ENCODE measurements at places on chromosomes 1 and 21.

DNA sequence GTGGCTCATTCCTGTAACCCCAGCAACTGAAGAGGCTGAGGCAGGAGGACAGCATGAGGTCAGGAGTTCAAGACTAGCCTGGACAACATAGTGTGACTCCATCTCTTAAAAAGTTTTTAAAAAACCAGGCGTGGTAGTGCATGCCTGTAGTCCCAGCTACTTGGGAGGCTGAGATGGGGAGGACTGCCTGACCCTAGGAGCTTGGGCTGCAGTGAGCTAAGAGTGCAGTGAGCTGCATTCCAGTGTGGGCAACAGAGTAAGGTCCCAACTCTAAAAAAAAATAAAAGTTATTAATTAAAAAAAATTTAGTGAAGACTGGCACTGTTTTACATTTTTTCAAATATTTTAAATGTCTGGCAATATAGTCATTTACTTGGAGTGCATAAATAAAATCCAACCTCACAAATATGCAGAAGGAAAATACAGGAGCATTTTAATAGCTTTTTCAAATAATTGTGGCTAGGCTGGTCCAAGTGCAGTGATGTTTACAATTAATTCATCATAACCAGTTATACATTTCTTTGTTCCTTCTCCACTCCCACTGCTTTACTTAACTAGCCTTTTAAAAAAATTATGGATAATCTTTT is 10.8 kb downstream of the ZBTB8OS start:
- no peak for DNase-seq

DNA sequence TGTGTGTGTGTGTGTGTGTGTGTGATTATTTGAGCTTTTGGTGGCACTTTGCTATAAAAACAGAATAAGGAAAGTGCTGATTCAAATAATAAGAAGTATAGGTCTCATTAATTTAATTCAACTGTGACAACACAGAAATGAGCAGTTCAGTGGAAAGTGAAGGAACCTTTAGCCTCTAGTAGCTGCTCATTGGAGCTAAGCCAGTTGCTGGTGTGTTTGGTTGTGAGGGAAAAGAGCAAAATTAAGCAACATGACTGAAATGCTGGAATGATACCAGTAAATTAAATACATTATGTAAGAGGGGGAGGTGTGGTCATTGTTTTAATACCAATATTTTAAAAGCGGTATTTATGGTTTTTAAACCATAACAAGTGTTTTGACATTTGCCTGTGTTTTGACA is 55.2 kb downstream of the KIAA0040 start:
- DNase-seq: no peak

GRCh38 chr1:20319456-20320220 is 29.0 kb downstream of the VWA5B1 start:
- no peak for DNase-seq

DNA sequence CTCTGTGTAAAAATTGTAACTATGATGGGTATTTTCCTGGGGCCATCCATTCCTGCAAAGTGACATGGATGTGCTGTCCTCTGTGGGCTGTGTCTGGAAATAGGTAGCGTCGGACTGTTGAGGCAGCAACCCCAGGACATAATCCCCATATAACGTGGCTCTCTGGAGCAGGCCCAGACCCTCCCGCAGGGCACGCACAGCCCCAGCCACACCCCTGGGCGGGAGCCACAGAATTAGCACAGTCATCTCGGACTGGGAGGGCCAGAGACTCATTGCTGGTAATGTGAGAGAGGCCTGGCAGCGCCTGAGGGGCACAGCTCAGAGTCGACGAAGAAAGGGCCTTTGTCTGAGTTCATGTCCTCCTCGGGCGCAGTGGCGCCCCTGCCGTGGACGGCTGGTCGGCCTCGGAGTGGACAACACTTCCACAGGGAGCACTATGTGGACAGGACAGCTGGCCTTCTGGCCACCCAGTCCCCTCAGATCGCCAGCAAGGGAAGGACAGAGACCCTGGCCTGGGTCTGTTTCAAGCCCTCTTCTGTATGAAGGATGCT is 20.1 kb downstream of the SIM2 start:
- peak; percentile 87 for DNase-seq

DNA sequence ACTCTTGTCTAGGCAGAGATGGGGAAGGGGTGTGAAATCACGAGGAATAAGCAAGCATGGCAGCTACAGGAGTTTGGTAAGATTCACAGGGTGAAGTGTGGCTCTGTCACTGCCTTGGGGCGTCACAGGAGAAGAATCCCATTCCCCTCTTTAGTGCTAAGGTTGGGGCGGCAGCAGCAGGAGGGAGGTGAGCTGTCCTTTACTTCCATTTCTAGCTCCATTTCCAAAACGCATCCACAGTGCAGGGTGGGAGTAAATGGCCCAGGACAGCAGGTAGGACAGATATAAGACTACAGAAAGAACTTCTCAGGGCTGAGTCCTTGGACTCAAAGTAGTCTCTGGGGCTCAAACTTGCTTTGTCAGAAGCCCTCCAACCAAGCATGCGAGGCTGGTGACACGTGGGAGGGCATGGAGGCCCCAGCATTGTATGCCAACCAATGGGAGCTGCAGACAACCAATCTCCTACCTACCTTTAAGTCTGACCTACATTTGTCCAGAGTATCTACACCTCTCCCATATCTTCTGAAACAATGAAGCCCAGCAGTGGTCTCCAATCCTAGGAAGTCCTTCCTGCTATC is 8.5 kb downstream of the MEF2D start:
- no peak for DNase-seq

DNA sequence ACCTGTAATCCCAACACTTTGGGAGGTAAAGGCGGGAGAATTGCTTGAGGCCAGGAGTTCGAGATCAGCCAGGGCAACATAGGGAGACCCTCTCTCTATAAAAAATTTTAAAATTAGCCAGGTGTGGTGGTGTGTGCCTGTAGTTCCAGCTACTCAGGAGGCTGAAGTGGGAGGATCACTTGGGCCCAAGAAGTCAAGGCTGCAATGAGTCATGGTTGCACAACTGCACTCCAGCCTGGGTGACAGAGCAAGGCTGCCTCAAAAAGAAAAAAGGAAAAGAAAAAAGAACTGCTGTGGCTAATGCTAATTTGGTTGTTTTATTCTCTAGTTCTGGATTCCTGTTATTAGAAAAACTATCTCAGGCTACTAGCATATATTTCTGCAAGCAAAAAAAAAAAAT is 29.8 kb downstream of the DBT start:
- DNase-seq: no peak

GRCh38 chr1:245691897-245692296 is 537.1 kb downstream of the KIF26B start:
- DNase-seq: no peak

DNA sequence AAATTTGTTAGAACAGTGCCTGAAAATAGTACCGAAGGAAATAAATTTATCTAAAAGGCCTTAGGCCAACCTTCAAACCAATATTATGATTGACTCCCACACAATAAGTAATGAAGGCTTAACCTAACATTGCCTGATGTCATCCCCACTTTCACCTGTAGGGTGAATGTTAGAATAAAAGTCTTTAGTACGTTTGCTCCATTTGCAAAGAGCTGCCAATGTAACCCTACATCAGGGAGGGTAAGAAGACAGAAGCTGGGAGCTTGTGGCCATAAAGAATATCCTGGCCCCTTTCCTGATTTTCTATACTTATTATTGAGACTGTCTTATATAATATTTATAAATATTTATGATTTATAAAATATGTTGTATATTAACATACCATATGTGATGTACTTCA is 661.8 kb upstream of the CXADR start:
- DNase-seq: peak; percentile 1

- no peak for DNase-seq
Measured at GRCh38 chr1:70084314-70084915, 121.0 kb downstream of the LRRC40 start.

DNA sequence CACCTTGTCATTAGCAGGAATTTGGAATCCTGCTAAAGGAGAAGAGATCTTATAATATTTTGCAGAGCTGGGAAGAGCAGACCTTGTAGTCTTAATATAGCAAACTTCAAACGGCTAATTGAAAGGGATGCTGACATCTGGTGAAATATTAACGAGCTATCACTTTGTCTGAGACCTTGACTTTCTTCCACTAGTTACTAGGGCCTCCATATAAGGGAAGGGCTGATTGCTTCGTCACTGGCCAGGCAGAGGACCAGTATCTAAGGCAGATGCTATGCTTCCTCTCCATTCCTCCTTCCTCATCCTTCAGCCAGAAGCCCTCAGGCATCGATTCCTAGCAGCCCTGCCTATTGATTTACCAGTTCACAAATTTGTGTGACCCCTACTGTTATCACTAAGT is 6.0 kb upstream of the VTCN1 start:
- DNase-seq: no peak

DNA sequence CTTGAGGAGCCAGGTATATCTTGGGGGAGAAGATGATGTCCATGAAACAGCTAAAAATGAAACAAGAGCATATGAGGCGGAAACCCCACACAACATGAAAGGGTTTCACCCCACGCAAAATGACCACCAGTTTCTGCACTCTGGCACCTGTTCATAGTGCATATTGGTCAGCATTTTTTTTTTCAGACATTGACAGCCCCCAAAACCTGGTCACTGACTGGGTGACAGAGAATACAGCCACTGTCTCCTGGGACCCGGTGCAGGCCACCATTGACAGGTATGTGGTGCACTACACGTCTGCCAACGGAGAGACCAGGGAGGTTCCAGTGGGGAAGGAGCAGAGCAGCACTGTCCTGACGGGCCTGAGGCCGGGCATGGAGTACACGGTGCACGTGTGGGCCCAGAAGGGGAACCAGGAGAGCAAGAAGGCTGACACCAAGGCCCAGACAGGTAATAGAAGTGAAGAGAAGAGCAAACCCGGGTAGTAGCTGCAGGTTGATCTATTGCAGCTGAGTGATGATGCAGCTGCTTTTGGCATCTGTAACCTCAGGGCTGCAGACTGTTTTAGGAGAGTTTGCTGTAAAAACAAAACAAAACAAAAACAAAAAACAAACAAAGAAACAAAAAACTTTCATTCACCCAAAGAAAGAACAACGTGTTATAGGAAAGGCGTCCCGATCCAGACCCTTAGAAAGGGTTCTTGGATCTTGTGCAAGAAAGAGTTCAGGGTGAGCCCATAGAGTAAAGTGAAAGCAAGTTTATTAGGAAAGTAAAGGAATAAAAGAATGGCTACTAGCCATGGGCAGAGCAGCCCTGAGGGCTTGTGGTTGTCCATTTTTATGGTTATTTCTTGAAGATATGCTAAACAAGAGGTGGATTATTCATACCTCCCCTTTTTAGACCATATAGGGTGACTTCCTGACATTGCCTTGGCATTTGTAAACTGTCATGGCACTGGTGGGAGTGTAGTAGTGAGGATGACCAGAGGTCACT is 51.0 kb downstream of the TNN start:
- DNase-seq: no peak

- no peak for DNase-seq
Measured at GRCh38 chr1:65175171-65176055, 27.4 kb downstream of the AK4 start.

DNA sequence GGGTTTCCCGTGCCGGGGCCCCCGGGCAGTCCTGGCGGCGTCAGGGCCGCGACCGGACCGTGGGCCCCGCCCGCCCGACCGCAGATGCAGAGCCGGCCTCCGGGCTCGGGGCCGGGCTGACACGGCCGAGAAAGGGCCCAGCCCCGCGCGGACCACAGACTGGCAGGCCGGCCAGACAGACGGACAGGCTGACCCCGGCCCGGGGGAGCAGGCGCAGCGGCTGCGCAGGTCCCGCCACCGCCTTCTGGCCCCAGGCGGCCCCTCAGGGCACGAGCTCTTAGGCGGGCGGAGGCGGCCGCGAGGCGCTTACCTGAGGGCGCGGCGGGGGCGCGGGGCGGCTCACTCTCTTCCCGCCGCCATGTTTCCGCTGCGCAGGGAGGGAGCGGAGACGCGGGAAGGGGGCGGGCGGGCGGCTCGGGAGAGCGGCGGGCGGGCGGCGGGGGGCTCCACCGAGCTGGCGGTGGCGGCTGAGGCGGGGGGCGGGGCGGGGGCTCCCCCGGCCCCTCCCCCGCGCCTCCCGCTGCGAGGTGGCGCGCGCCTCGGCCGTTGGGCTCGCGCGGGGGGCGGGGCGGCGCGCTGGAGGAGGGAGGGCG is at the start of gene SCMH1:
TSS of gene SCMH1 (minus strand) at position 558 of the 593 bp plus-strand sequence. CDS start 56,173 bp downstream, outside the sequence.
- DNase-seq: peak; percentile 5

- no peak for DNase-seq
Measured at GRCh38 chr21:32728456-32728839, 635 bp upstream of the SYNJ1 start.

- no peak for DNase-seq
Measured at GRCh38 chr1:15973772-15974171, 2.1 kb downstream of the ZBTB17 start.

DNA sequence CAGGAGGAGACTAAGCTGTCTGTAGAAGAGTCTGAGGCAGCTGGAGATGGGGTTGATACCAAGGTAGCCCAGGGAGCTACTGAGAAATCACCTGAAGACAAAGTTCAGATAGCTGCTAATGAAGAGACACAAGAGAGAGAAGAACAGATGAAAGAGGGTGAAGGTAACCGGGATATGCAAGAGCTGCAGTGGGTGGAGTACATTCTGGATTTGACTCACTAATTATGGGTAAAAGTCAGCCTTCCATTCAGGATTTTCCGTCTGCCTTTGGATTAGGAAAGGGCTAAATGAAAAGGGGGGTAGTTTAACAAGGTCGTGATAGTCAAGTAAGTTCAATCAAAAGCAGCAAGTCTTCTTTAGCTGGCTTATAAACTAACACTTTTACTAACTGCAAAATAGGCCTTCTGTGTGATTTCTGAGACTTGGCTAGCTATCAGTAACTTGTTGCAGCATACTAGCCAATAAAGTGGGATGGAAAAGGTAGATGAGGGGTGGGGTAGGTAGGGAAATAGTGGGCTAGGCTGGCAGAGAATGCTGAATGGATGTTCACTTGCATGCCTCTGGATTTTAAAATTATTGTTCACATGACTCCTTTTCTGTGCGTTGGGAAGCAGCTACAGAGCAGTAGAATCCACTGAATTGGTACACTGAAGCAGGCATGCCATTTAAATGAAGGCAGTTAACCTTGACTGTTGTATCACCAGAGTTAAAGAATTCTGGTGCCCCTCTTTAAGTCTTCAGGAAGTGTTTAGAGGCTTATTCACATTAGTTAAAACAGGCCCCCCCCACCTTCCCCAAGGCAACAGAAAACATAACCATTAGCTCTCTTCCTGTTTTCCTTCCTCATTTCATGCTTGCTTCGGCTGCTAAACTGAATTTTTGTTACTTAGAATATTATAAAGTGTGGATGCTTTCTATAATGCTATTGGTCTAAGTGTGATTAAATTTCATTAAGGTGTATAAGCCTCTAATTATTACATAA is 15.4 kb downstream of the CCDC17 start:
- no peak for DNase-seq

DNA sequence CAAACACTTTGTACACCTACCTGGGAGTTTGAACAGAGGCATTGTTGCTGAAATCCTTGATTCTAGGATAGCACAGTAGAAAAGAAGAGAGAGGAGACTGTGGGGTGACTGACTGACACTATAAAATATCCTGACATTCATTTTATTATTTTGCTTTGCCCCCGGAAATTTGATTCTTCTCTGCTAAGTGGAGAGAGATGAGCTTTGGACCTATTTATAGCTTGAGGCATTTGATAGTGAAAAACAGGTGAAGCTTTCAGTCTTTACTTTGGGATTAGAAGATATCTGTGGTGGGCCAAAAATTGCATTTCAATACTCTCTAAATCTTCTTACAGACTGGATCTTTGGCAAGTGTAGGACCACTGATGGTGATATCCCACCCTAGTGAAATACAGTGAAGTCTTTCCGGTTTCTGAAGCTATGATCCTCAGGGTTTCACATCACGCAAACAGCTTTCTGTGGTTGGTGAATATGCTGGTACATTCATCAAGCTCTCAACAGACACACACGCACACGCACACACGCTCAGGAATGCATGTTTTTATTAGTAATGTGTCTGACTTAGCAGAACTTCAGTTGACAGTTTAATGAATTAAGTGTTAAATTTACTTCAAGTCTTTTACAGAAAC is at the start of gene AMPD1:
TSS of gene AMPD1 (minus strand) at position 117 of the 629 bp plus-strand sequence. CDS start at position 42, 75 bp downstream.
- no peak for DNase-seq
